Urinary bladder (tissue), 4 donors: ENCODE measurements at places on chromosomes 5 and 9. TPM values are rescaled to one million over a fixed set of nuclear protein-coding genes. Genes with fewer than 3 reads are reported as not detected.

Gene PKD2L2
- polyA plus RNA-seq = 0.11 TPM

DNA sequence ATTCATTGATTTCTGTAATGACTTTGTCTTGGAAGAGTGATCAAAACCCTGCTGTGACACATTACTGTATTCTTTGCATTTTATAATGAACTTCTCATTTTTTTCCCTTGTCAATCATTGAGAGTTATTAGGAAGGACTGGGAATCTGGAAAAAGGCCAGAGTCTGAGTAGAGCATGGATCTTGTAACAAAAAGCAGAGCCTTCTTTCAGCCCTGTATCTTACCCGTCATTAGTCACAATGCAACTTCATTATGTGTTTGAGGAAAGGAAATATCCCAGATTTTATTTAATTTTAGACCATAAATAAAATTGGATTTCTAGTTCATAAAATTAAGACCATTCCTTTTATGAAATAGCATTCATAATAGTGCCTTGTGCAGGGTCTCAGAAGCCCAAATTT, 131.4 kb downstream of the ARHGEF28 start:
- no peak for DNase-seq

Gene SHOC1
- polyA plus RNA-seq = 0.05 TPM

DNA sequence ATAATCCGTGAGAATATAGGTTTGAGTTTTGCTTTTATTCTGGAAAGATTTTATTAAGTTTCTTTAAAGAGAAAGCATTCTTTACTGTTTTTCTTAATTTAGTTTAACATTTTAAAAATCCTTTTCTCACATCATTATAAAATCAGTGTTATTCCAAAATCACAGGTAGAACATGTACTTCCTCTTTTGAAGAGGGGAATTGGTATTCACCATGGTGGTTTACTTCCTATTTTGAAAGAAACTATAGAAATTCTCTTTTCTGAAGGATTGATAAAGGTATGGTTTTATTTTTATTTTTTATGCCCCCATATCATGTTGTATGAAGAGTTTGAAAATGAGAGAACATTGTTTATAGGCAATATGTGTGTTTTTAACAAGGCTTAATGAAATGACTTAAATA, 43.0 kb downstream of the MTREX start:
- no peak for DNase-seq

GRCh38 chr5:132224716-132225115, 2.9 kb downstream of the P4HA2 start:
- DNase-seq = no peak

DNA sequence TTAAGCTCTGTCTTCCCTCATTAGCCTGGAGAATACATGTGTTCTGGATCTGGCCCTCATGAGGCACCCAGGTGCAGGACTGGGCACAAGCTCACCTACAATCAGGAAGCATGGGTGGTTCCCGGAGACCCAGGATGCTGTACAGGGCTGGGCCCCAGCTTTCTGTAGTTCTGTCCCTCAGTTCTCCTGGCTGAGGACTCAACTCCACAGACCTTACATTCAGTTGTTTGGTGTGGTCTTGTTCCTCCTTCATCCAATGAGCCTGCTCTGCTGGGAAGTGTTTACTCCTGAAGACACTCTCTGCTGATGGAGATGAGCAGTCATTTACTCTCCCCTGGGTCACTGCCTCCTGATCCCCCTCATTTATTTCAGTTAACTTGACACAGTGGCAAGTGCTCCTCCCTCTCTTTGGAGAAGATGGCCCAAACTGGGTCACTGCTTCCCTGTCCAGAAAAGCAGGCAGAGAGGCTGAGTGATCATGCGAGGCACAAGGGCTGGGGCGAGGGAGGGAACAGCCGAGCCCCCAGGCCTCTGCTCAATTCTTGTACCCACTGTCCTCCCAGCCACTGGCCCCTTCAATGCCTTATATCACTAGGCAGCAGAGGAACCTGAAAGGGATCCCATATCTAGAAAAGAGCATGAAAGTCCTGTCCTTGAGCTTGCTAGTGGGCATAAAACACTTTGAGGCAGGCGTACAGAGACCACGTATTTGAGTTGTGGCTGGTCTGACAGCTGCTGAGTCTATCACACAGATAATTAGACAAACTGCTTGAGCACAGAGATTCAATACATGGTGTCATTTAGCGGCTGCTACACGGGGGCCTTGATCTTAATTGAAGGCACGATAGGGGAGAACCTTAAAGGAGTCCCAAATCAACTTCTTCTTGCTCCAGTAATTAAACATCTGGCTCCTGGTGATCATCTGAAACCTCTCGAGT, 221.7 kb downstream of the FSTL4 start:
- no peak for DNase-seq

DNA sequence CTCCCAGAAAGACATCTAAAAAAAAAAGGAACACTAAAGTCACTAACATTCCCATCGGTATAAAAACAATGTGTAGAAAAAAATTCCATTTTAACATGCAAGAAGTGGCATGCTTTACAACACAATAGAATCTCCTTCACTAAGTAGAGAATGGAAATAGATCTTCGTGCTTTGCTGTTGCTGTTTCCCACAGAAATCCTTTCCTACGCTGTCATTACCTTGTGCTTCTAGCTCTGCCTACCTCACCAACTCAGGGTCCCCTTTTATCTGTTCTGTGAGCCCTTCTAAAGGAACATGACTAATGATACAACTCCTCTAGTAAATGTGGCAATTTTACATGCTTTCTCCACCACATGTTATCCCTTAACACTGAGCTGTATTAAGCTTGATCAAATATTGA, 202.9 kb downstream of the MCTP1 start:
- no peak for DNase-seq

DNA sequence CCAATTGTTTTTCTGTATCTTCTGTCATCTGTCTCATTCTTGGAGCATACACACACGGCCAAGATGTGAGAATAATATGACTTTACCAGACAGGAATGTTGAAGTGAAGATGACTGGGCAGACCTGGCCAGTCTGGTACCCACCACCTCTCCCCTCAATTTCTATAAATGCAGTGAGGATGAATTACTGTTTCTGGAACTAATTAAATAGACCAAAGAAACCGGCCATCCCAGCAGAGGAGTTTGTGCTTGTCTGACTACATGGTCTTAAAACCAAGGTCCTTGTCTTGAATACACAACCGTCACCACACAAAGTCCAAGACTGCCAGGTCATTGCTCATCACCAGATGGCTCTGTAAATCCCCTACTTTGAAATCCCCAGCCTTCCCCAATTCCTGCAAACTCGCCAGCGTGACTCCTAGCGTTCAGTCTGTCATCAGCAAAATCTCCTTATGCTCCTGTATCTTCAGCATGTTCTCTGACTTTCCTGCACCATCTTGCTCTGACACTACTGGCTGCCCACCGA, 147.2 kb downstream of the PDE4D start:
- DNase-seq = no peak

GRCh38 chr5:161546470-161547301, at the start of gene GABRB2:
GABRB2 (minus strand) TSS chr5:161546725; CDS start chr5:161546643, 82 bp downstream.
- DNase-seq = peak; percentile 49
